ENCODE measurements at places on chromosomes 12 and 14. TPM values are rescaled to one million over a fixed set of nuclear protein-coding genes. Genes with fewer than 3 reads are reported as not detected.

The LHX5 gene
- total RNA-seq, result not detected

The DNAH10 gene
- not detected for total RNA-seq

The YY1 gene
- 57.3 TPM for total RNA-seq

The SPTSSA gene
- total RNA-seq, result 18.2 TPM

The ITGB7 gene
- total RNA-seq, result 5.8 TPM

The GPRC5D gene
- not detected for total RNA-seq

The RNU4-1 gene
- 2,225 TPM for total RNA-seq

The NOVA1 gene
- total RNA-seq, result 13.8 TPM
